Type B pancreatic cell (in vitro differentiated cells): ENCODE measurements at places on chromosomes 5 and 9. TPM values are rescaled to one million over a fixed set of nuclear protein-coding genes. Genes with fewer than 3 reads are reported as not detected.

The IDNK gene
- 4.4 TPM in 2 replicates for total RNA-seq

The TNFSF15 gene
- 3.3 and 7.3 TPM in 2 replicates for total RNA-seq

The SPINK13 gene
- not detected in 2 replicates for total RNA-seq

The TAF11L5 gene
- not detected in 2 replicates for total RNA-seq

The HAVCR2 gene
- total RNA-seq, result 0.10 and 0.29 TPM in 2 replicates

The IL33 gene
- total RNA-seq, result 0.67 and 13.3 TPM in 2 replicates

The ZNF484 gene
- 8.8 and 12.3 TPM in 2 replicates for total RNA-seq

The ARID3C gene
- total RNA-seq, result 0.26 TPM in 1 of 2 replicates, not detected in the other

The AJM1 gene
- total RNA-seq, result 3.2 and 3.6 TPM in 2 replicates

The HMGCS1 gene
- total RNA-seq, result 128 and 148 TPM in 2 replicates

The PCDHGA7 gene
- 0.31 and 0.40 TPM in 2 replicates for total RNA-seq

The SLC22A4 gene
- total RNA-seq, result 1.3 and 2.0 TPM in 2 replicates

- peak overlapping the region; percentile 97 for H3K4me3 ChIP-seq
- H3K27me3 ChIP-seq, result peaks cover 3% of the 10 kb centered on the region
- no peak for DNase-seq
Observed at GRCh38 chr5:180832638-180833068, 28.4 kb downstream of the ZFP62 start.

GRCh38 chr9:108167136-108167900, 677.7 kb upstream of the KLF4 start:
- H3K36me3 ChIP-seq, result no peaks in the 10 kb centered on the region
- H3K4me3 ChIP-seq, result no peak overlapping the region
- H3K4me1 ChIP-seq, result peaks cover 4% of the 10 kb centered on the region

DNA sequence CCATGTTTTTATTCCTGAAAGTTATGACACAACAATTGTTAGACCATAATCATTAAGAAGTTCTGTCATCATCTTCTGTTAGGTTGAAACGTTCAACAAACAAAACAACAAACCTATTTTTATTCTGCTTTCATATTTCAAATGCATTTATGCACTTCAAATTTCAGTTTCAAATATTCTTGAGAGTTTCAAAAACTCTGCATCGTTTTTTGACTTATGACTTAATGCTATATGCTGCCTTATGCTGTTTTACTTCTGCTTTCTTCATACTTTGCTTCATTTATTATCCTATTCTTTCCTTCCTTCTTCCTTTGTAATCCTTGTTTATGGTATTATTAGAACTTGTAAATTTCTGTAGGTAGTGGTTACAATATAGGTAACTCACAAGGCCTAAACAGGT, 95.0 kb downstream of the PCSK1 start:
- H3K27me3 ChIP-seq, result peaks cover 6% of the 10 kb centered on the region
- H3K4me3 ChIP-seq, result no peak overlapping the region
- H3K27ac ChIP-seq, result no peak overlapping the region
- H3K4me1 ChIP-seq, result peaks cover under 1% of the 10 kb centered on the region

DNA sequence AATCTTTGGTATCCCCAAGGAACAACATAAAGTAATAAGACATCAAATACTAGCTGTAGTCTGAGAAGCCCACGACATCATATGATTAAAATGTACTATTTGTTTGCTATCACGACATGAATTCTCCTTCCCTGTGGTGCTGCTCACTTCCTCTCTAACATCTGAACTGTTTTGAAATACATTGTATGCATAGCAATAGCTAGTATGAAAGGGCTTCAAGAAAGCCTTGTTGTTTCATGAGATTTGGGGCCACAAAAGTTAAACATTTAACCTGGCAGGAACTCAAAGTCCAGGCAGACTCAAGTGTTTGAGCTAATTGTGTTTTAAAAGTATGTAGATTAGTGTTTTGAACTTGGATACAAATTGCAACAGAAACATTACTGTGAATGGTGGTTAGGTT, 237.4 kb upstream of the PTGER4 start:
- no peak for DNase-seq
- H3K27ac ChIP-seq, result no peak overlapping the region
- H3K4me1 ChIP-seq, result no peaks in the 10 kb centered on the region

GRCh38 chr9:137446851-137447471, 5.8 kb upstream of the ENTPD8 start:
- no peaks in the 10 kb centered on the region for H3K36me3 ChIP-seq
- H3K4me1 ChIP-seq, result peaks cover 12% of the 10 kb centered on the region
- H3K27ac ChIP-seq, result peak overlapping the region; percentile 55
- no peak overlapping the region for H3K4me3 ChIP-seq
- DNase-seq, result no peak

DNA sequence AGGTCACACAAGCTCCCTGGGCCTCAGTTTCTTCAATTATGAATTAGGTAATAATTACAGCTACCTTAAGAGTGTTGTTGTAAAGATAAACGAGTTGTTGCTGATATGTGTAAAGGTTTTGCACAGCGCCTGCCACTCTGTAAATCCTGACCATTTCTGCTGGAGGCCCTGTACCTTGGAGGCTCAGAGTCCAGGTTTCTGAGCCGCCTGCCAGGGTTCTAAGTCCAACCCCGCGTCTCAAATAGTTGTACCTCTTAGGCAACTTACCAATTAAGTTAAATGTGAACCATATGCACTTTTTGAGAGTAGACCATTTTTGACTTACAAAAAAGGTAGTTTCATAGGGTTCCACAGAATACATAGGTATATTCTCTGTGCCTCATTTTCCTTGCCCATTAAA, 156.8 kb upstream of the KLF9 start:
- H3K27me3 ChIP-seq, result no peaks in the 10 kb centered on the region
- H3K27ac ChIP-seq, result no peak overlapping the region
- H3K4me3 ChIP-seq, result no peak overlapping the region

DNA sequence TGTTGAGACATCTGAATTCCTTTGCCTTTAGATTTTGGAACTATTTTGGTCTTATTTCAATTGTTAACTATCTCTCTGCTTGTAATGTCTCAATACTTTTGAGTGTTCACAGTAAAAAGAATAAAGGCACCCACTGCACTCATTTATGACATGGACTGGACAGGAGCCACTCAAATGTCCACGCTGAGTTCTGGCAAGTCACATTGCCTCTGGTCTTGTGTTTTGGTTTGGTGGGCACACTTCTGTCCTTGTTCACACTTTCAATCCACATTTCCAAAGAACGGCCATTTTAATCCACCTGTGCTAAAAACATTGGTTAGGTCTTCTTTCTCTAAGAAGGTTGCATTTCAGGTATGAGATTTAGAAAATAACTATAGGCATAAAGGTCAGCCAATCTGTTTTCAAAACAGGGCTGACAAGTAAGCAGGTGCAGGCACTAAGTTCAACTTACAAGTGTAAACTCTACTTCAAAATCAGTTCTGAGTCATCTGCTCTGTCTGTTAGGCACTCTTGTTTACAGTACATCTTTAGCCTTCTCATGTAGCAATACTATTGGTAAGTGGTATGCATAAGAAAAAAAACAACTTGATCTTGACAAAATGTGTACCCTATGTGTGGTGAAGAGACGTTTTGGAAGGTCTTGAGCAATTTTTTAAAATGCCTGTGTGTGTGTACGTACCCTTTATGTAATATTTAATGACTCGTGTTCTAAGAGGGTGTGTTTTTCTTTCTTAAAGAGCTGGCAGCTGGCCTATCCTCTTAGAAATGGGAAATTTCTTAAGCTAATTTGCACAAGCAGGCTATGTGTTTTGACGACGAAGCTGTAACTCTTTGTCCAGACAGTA, 31.5 kb upstream of the ZFAND5 start:
- H3K4me3 ChIP-seq, result no peak overlapping the region
- H3K27ac ChIP-seq, result peak overlapping the region; percentile 7
- H3K36me3 ChIP-seq, result no peaks in the 10 kb centered on the region
- no peaks in the 10 kb centered on the region for H3K27me3 ChIP-seq
- peaks cover 3% of the 10 kb centered on the region for H3K4me1 ChIP-seq
- DNase-seq, result no peak

DNA sequence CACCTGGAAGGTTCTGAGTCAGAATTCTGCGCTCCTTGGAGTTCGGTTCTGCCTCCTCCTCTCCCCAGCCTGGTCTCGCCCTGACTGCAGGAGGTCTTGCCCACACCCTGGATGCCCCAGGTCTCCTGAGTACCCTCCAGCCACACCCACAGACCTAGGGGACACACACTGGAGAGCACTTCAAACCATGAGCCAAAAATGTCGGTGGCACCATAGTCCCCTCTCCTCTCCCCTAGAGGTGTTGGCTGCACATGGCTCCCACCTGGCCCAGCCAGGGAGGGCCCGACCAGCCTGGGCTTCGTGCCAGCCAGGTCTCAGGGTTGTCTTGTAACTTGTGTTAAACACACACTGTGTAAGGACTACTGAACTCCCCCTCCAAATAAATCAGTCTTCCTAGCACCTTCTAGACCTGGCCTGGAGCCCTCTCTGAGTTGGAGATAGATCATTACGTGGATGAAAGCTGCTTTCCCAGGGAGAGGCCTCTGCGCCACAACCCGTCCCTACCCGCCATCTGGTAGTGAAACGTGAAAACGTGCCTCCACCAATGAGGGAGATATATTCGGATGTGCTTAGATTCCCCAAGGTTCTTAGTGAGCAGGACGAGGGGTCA, 49.9 kb upstream of the CTSL start:
- no peak overlapping the region for H3K4me3 ChIP-seq
- DNase-seq, result peak; percentile 57
- peaks cover 16% of the 10 kb centered on the region for H3K4me1 ChIP-seq
- H3K27me3 ChIP-seq, result no peaks in the 10 kb centered on the region
- peaks cover 13% of the 10 kb centered on the region for H3K36me3 ChIP-seq
- H3K27ac ChIP-seq, result peak overlapping the region; percentile 36

GRCh38 chr9:19162956-19163355, 35.7 kb upstream of the PLIN2 start:
- H3K4me1 ChIP-seq, result peaks cover 10% of the 10 kb centered on the region
- no peaks in the 10 kb centered on the region for H3K36me3 ChIP-seq
- no peaks in the 10 kb centered on the region for H3K27me3 ChIP-seq
- DNase-seq, result no peak

GRCh38 chr5:89349246-89349980, 466.4 kb upstream of the MEF2C start:
- no peak overlapping the region for H3K4me3 ChIP-seq
- no peak overlapping the region for H3K27ac ChIP-seq

DNA sequence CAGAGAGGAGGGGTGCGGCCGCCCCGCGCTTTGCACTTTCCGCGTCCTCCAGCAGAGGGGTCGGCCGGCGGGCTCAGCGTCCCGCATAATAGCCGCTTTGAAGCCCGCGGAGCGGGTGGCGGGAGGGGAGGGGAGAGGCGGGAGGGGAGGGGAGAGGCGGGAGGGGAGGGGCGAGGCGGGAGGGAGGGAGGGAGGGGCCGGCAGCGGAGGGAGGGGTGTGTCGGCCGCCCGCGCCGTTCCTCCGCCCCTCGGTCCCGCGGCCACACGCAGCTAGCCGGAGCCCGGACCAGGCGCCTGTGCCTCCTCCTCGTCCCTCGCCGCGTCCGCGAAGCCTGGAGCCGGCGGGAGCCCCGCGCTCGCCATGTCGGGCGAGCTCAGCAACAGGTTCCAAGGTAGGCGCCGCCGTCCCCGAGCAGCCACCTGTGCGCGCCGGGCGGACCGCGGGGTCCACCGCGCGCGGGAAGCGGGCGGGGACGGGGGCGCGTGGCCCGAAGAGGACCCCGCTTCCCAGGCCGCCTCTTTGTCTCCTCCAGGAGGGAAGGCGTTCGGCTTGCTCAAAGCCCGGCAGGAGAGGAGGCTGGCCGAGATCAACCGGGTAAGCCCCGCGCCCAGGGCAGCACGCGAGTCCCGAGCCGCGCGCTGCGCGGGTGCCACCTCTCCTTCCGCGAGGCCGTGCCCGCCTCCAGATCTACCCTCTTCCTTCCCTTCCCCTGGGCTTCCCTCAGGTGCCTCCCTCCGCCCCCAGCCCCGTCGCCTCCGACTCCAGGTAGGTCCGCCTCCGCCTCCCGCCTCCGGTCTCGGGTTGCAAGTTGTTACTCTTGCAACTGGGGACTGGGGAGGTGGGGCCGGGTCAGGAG, at the start of gene AIF1L:
AIF1L (plus strand) TSS at position 263 of the 857 bp plus-strand sequence; CDS start at position 362, 99 bp downstream.
- peaks cover 6% of the 10 kb centered on the region for H3K27me3 ChIP-seq
- peak within 1 kb of the TSS; percentile 79 for H3K27ac ChIP-seq
- H3K4me1 ChIP-seq, result peaks cover 27% of the 10 kb centered on the region
- H3K36me3 ChIP-seq, result no peaks in the 10 kb centered on the region
- peak; percentile 83 for DNase-seq

DNA sequence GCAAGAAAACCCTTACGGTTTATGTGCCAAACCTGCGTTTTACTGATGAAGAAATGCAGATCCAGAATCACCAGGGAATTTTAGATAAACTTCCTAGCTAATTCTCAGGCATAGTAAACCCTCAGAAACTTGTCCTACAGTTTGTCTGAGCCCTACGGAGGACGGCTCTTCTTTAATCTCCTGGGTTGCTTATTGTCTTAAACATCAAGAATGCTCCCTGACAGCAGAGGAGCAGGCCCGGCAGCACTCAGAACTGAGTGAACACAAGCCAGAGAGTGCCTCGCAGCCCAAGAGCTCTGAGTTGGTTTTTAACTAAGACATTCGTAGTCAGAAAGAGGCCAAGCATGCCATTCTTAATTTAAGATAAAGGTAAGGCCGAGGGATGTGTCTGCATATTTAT, 114.7 kb upstream of the ERCC6L2 start:
- H3K27ac ChIP-seq, result no peak overlapping the region
- H3K4me3 ChIP-seq, result no peak overlapping the region
- peaks cover 3% of the 10 kb centered on the region for H3K27me3 ChIP-seq
- peaks cover 30% of the 10 kb centered on the region for H3K4me1 ChIP-seq
- DNase-seq, result no peak

- H3K27ac ChIP-seq, result no peak overlapping the region
- DNase-seq, result no peak
- peaks cover 2% of the 10 kb centered on the region for H3K27me3 ChIP-seq
- peaks cover 15% of the 10 kb centered on the region for H3K4me1 ChIP-seq
- no peaks in the 10 kb centered on the region for H3K36me3 ChIP-seq
- no peak overlapping the region for H3K4me3 ChIP-seq
Observed at GRCh38 chr5:93360436-93361088, 220.5 kb downstream of the NR2F1-AS1 start.

DNA sequence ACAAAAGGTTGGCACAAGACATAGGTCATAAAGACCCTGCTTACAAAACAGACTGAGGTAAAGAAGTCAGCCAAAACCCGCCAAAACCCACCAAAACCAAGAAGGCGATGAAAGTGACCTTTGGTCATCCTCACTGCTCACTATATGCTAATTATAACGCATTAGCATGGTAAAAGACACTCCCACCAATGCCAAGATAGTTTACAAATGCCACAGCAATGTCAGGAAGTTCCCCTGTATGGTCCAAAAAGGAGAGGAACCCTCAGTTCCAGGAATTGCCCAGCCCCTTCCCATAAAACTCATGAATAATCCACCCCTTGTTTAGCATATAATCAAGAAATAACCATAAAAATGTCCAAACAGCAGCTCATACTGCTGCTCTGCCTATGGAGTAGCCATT, 27.7 kb downstream of the MLLT3 start:
- DNase-seq, result no peak
- H3K4me3 ChIP-seq, result no peak overlapping the region
- H3K4me1 ChIP-seq, result no peaks in the 10 kb centered on the region
- no peaks in the 10 kb centered on the region for H3K27me3 ChIP-seq
